ENCODE measurements at places on chromosomes 7 and 10. TPM values are rescaled to one million over a fixed set of nuclear protein-coding genes. Genes with fewer than 3 reads are reported as not detected.

The LEP gene
- polyA plus RNA-seq = 0.05 TPM

The SPDYE1 gene
- not detected for polyA plus RNA-seq

DNA sequence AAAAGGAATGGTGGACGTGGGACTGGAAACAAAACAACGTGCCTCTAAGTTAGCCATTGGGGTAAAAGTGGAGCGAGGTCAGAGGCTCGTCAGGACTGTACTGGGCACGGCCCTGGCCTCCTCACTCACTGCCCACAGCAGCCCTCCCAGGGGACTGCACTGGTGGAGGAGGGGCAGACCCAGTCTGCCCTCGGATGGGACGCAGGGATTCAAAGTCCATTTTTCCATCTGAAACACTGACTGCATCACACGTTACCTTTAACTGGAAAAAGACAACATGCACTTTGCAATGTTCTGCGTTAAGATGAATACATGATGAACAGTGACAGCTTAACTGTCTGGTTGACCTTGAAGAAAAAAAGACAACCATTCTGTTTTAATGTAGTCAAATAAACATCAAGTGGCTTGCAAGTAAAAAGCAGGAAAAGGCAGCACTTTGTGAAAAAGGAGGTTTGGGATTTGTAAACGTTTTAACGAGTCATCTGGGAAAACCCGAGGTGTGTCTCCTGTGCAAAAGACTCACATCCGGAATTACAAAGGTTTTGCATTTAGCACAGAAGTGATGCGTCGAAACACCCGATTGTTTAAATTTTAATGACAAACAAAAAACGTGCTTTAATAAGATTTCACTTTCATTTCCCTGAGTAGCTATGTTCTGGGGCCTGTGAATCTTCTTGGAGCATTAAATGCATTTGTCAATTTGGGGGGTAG is 18.8 kb downstream of the KLF6 start:
- no peak for DNase-seq

- DNase-seq = no peak
These were observed 1.3 kb upstream of the TM9SF3 start for GRCh38 chr10:96588060-96588554.
